ENCODE measurements at places on chromosomes 7 and 10.

DNA sequence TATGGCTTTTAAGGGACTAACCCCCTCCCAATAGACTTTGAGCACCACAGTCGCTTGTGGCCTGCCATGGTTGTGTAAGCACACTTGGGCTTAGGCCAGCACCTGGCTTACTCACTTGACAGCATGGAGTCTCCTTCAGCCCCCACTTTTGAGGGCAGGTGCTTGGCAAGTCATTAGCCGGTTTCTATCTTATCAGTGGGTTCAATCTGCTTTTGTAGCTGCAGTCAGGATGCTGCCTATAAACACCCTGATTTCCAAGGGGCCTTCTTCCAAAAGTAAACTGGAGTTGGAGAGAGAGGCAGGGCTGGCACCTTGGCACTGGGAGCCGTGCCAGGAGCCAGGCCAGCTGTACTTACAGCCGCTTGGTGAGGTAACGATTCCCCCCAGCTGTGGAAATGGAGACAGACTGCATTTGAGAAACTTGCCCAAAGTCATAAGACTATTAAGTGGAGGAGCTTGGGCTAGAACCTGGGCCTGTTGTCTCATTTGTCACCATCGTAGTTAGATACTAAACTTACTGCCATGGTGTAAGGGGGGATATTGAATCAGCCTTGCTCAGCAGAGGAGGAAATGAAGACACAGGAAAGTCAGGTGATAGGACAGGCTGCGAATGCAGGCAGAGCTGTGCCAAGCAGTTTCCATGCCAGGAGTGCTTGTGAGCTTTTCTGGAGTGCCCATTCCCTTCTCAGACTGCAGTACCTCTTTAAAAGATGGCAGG, 92.2 kb upstream of the EFCAB10 start:
- peak; percentile 55 for DNase-seq

GRCh38 chr10:63547628-63548360, 26.6 kb downstream of the REEP3 start:
- DNase-seq: peak; percentile 96

- no peak for DNase-seq
These were observed 49.8 kb downstream of the ZNF239 start for GRCh38 chr10:43524434-43525247.

DNA sequence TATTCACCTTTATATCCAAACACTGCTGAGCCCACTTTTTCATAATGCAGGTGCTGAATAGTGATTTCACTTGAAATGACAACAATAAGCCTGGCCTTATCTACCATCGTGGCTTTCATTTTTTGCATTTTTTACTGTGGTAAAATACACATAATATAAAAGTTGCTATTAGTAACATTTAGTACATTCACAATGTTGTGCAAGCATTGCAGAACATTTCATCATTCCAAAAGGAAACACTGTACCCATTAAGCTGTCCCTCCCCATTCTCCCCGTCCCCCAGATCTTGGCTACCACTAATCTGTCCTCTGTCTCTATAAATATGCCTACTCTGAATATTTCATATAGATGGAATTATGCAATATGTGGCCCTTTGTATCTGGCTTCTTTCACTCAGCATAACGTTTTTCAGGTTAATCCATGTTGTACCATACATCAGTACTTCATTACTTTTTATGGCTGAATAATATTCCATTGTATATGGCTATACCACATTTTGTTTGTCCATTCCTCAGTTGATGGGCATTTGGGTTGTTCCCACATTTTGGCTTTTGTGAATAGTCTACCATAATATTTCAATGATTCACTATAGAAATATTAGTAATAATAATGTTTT, 68.5 kb upstream of the ARID5B start:
- no peak for DNase-seq

DNA sequence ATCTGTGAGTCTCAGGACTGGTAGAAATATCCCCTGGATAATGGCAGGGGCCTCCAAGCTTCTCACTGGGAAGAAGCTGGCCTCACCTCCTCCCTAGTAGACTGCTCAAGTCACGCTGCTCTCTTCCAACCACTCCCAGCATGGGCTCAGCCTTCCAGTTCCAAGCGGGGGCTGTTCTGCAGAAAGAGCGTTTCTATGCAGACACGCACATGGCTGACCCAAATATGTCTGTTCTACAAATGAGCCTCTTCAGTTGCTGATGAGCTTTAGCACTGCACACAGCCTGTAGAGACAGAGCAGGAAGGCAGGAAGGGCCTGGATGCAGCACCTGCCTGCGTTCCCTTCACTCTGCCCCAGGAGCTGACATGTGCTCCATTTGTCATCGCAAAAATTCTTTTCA, 523.9 kb upstream of the MGMT start:
- no peak for DNase-seq

DNA sequence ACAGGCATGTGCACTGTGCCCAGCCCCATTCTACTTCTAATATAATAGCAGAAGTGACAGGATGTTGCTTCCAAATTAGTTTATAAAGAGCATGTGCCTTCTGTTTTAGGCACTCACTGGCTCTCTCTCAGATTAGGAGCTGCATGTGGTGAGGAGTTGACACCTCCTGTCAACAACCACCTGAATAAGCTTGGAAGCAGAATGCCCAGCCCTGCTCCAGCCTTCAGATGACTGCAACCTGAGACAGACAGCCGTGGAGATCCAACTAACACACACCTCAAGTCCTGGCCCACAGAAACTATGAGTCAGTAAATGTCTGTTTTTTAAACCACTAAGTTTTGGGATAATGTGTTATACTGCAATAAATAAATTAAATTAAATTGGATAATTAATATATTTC, 54.5 kb downstream of the PARD3 start:
- DNase-seq: no peak

- no peak for DNase-seq
These were observed 3.4 kb upstream of the PNPLA8 start for GRCh38 chr7:108529341-108529740.

- peak; percentile 56 for DNase-seq
These were observed 585.9 kb downstream of the PTPRN2 start for GRCh38 chr7:158001621-158002320.

- no peak for DNase-seq
These were observed 67.4 kb upstream of the ADGRA1 start for GRCh38 chr10:133020193-133020817.

DNA sequence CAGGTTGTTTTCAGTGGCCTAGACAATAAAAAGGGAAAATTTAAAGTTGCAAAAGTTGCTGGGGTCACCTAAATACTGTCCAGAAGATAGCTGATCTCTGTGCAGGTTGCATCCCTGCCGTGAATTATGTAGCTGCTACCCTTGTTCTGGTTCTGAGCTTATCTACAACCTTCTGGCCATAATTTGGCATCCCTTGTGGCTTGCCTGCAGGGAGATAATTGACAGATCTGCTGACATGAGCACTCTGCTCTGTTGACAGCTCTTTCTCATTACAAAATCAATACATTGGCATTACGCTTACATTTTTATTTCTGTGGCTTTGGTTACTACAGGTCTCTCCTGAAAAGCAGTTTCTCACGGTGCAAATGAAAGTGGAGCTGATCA, 29.3 kb upstream of the HECTD2 start:
- no peak for DNase-seq
